Activated T-cell treated with anti-CD3 and anti-CD28 coated beads for 48 hours (primary cell): ENCODE measurements at places on chromosomes 5 and 9.

GRCh38 chr9:126160067-126160853 lies 166.4 kb upstream of the MVB12B start:
- no peak for DNase-seq

DNA sequence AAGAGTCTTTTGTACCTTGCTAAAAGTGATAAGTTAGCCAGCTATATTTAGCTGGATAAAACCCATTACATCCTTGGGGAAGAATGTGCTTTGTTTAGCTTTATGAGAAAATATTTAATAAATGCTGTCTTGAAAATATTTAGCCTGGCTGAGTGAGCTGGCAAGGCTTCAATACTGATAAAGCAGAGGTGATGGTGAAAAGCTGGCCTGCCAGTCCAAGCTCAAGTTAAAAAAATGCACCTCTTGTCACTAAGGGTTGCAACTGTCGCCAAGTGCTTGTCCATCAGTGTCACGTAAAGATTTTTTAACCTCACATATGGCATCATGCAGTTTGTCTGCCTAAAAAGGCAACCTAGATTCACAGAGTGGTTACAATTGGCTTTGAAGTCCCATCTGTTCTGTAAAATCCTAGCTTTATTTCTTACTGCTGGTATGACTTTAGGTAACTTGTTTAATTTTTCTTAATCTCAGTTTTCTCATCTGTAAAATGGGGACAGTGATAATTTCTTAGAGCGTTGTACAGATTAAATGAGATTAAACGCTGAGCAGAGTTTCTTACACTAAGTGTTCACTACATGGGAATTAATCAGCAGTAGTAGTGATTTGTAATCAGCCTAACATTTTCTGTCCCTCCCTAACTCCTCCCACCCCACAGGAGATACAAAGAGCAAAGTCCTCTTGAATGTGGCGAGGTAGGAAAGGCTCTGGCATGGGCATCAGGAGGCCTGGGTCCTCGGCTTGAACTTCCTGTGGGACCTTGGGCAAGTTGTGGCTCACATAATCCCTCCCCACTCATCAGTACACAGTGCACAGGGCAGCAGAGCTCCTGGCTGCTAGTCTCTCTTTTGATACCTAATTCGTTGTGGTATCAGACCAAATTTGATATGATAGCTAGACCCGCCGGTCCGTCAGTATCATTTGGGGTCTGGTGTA lies 48.7 kb downstream of the PIK3R1 start:
- DNase-seq, result no peak

- no peak for DNase-seq
Measured at GRCh38 chr5:156405988-156406387, 79.0 kb downstream of the SGCD start.

GRCh38 chr9:96040591-96041461 lies 165.3 kb downstream of the ERCC6L2 start:
- no peak for DNase-seq

GRCh38 chr5:145237843-145238242 lies 597.3 kb downstream of the PRELID2 start:
- DNase-seq, result no peak

DNA sequence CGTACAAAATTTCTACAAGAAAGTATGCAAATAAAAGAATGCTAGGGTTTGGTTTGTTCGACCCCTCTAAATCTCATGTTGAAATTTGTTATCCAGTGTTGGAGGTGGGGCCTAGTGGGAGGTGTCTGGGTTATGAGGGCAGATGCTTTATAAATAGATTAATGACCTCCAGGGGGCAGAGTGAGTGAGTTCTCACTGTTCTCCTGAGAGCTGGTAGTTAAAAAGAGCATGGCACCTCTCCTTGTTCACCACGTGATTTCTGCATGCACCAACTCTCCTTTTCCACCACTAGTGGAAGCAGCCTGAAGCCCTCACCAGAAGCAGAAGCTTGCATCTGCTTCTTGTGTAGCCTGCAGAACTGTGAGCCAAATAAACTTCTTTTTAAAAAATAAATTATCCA lies 50.4 kb upstream of the FAM170A start:
- no peak for DNase-seq

- no peak for DNase-seq
Measured at GRCh38 chr5:67193439-67193807, 3.2 kb downstream of the CD180 start.

GRCh38 chr5:7426284-7426683 lies 30.3 kb downstream of the ADCY2 start:
- DNase-seq, result no peak

- no peak for DNase-seq
Measured at GRCh38 chr9:124392871-124393460, 22.3 kb downstream of the PSMB7 start.

GRCh38 chr5:9176641-9177040 lies 369.2 kb downstream of the SEMA5A start:
- no peak for DNase-seq

GRCh38 chr5:123559434-123559775 lies 47.4 kb downstream of the CSNK1G3 start:
- no peak for DNase-seq

GRCh38 chr9:16950051-16950450 lies 79.6 kb upstream of the BNC2 start:
- no peak for DNase-seq

DNA sequence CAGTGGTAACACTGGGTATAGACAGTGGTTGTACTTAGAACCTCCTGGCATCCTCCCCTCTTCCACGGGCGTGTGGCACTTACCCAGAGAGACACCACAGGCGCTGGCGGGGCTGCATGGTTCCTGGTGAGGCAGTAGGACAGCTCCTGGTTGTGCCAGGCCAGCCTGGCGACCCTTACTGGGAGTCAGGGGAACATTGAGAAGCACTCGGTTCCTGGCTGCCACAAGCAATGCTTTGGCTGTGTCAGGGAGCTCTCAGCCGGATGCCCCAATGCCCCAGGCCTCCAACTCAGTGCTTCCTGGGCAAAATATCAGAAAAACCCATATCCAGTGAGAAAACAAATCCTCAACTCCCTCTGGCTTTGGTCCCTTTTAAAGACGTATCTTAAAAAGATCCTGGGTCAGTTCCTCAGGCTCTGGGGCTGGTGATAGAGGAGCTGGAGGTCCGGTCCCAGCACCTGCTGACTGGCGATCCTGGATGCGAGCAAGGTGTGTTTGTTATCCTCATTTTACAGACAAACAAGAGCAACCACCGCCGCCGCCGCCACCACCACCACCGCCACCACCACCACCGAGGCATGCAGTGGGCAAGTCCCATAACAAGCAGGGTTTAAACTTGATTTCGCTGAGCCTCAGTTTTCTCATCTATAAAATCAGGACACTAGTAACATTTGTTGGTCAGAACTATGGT lies 4.2 kb downstream of the NKX2-5 start:
- no peak for DNase-seq

- no peak for DNase-seq
Measured at GRCh38 chr9:129390541-129390940, 212.5 kb upstream of the IER5L start.

- peak; percentile 37 for DNase-seq
Measured at GRCh38 chr5:36875051-36875789, 1.3 kb upstream of the NIPBL start.

GRCh38 chr5:122156724-122157325 lies 27.5 kb downstream of the ZNF474 start:
- DNase-seq, result no peak
